ENCODE measurements at places on chromosomes 7 and 10. TPM values are rescaled to one million over a fixed set of nuclear protein-coding genes. Genes with fewer than 3 reads are reported as not detected.

FBXW4 gene
- total RNA-seq = 61.5 TPM

CALML3 gene
- not detected for total RNA-seq

DNA sequence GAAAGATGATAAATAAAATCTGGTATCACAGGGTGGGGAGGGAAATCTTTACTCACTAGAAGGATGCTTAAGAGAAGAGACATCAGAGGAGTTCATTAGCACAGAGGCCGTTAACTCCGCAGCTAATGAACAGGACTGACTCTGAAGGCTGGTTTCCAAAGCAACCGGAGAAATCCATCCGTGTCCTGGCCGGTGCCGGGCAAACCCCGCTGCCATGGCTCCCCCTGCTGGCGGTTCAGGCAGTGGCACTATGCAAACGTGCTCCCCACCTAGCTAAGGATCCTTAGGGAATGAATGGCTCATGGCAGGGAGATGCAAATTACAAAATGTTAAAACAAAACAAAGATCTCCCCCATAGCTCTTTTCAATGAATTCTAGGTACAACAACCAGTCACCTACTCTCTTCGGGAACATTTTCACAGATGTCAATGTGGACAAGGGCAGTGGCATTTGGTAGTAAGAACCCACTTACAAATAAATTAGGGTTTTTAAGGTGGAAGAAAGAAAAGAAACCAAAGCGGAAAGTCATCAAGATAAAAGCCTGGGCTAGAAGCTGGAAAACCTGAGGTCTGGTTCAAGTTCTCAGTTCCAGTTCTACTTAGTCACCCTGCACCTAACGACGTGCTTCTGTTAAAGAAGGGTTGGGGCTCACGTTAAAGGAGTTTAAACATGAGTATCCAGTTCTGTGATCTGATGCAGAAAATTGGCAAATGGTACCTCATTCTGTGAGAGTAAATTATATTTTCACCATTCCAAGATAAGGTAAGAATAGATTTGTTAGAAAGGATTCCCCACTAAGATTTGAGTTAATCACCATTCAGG is 138.2 kb downstream of the SVIL start:
- no peak for DNase-seq

DNA sequence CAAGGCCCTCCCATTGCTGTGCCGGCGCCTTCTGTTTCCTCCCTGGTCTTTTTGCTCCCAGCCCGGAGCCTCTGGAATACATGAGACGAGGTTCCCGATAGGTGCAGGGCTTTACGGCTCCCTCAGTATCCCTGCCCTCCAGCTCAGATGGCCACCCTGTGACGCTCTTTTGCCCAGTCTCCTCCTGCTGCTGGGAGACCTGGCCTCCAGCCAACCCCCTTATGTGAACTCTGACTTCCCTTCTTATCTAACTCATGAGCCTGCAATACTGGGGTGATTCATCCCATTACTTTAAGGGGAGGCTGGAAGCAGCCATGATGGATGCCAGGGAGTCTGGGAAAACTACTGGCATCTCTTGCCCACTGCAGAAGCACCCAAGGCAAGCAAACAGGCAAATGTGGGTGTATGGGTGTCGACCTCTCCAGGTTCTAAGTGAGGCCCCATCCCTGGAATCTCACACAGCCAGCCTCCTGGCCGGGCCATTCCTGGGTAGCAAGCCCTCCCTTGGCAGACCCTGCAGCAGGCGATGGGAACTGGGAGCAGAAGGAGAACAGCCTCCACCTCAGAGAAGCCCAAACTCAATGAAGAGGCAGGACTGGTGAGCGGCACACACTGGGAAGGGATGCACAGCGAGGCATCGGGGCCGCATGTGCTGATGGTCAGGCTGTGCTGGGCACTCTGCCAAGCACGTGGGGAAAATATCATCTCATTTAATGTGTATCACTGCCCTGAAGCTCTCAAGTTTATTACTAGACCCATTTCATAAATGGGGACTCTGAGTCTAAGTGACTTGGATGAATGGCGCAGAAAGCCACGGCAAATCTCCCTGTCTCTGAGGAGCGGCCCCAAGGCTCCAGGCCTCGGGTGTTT is 97.5 kb downstream of the FAM53B start:
- DNase-seq = no peak

DNA sequence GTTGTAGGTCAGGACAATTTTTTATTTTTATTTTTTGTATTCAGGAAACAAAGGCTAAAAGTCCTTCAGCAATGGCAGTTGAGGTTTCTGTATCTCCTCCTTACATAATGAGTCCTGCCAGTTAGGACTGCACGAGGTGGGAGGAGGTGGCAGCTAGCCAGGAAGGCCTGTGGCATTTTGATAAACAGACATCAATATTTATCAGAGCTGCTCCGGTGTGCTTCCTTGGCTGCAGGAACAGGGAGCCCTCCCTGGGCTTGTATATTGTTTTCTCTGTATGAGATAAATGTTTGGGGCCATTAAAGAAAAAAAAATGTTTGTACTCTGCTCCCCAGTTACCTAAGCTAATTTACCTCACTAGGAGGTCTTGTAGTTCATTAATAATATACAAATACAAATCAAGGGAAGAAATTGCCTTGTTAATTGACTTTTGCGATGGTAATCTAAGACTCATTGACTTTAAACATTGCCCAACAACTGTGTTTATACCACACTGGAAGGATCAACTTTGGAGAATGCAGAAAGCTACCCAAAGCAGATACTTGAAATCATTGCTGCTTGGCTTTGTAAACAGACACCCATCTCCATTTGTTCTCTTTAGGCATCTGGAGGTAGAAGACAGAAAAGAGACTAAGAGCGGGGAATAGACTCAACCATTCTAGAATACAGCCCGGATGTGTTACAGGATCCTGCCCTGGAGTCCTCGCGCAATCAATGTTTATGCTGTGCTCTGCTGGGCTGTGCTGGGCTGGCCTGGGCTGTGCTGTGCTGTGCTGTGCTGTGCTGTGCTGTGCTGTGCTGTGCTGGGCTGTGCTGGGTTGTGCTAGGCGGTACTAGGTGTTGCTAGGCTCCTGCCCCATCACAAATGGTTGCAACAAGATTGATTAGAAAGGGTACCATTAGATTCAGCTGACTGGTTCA is 36.5 kb upstream of the PDZD8 start:
- DNase-seq = no peak

DNA sequence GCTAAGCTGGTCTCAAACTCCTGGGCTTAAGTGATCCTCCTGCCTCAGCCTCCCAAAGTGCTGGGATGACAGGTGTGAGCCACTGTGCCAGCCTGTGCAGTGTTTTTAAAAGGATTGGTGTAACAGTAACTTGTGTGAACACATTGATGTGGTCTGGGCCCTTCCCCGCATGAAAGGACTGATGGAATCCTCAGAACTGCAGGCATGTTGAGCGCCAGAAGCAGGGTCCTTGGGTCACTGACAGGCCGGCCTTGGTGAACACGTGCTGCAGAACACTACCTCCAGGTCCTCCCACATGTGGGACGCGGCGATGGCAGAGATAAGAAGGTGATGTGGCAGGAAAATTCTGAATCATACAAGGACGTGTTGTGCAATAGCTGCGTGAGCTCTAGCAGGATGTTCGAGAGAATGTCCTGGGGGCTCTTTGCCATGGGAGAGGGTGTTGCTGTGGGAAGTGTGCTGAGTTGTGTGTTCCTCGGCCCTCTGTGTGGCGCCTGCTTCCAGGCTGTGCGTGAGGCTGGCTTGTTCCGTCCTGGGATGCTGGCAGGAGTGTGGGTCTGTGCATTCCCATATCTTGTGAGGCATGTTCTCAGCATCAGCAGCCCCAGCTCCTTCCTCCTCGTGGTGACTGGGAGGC is 68.2 kb downstream of the DNAJB6 start:
- peak; percentile 24 for DNase-seq

DNA sequence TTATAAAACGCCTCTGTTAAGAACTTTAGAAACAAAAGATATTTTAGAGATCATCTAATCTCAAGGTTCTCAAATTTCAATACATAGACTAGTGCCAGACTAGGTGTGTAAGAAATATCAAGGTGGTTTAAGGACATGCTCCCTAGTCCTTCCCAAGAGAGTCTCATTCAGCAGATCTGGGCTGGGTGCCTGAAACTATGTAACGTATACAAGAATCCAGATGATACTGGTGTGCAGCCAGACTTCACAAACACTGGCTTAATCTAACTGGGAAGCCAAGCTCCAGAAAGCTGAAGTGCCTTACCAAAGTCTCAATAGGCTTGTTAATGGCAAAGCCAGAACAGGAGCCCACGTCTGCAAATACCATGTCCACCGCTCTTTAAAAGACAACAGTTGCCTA is 105.0 kb upstream of the AMPH start:
- DNase-seq = no peak

DNA sequence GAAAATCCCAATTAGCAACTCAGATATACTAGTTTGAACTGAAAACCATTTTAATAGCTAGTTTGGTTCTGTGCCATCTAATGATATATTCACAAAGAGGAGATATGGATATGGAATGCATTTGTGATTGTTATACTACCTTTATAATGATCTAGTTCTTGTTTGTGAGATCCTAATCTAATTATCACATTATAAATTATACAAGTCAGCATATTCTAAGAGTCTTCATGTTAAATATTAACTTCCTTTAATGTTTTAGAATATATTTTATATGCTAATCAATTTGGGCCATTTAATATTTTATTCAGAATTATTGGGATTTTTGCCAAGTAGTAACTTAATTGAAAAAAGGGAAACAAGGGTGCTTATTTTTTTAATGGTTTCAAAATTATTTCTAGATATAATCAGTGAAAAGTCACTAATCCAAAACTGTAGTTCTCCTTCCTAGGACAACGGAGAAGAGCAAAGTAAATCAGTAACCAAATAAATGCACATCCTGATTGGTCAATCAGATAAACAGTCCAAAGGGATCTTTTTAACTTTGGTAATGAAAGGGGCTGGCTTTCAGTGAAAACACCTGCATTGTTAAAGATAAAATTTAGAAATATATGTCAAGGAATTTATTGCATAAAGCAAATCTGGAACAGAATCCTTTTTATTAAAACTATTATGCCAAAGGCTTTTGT is 173.9 kb upstream of the MEOX2 start:
- no peak for DNase-seq

- DNase-seq = no peak
Measured at GRCh38 chr7:64839910-64840309, 45.7 kb downstream of the ZNF138 start.

DNA sequence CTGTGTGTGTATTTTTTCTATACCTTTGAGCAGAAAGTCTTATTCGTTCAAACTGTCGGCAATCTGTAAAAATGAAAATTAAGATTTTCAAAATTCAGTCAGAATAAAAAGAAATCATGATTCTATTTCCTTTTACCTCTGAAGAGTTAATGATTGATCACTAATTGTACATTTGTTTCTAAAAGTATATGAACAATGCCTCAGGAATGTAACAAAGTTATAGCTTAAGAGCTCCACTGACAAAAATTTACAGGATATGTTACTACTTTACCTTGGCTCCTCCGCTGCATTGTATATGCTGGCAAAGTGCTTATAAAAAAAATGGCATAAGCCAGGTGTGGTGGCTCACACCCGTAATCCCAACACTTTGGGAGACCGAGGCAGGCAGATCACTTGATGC is 225.7 kb downstream of the VTI1A start:
- no peak for DNase-seq

- DNase-seq = no peak
Measured at GRCh38 chr10:6578795-6579182, 1.3 kb downstream of the PRKCQ start.

DNA sequence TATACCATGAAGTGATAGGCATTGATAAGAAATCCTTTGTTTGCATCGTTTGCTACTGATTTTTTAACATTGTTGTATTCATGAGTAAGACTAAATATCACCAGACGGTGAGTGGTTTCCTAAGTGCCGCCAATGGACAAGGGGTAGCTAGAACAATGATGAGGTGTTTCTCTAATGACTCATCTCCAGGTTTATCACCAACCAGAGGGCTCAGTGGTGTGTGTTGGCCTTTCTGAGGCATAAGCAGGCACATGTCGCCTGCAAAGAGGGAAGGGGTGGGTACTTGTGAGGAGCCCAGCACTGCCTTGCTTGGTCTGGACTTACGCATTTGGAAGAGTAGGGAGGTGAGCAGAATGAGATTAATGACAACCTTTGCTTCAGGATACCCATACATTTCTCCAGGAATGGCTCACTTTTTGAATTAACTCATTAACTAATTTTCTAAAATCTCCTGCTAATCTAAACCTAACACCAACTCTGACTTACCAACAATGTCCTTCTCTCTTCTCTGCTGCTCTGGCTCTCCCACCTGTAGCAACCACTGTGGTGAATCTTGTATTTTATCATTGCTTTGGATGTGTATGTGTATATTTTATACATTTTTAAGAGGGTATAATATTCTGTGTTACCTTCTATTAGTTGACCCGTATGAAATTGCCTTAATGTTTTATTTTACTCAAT is 722.6 kb downstream of the GRID1 start:
- peak; percentile 76 for DNase-seq

DNA sequence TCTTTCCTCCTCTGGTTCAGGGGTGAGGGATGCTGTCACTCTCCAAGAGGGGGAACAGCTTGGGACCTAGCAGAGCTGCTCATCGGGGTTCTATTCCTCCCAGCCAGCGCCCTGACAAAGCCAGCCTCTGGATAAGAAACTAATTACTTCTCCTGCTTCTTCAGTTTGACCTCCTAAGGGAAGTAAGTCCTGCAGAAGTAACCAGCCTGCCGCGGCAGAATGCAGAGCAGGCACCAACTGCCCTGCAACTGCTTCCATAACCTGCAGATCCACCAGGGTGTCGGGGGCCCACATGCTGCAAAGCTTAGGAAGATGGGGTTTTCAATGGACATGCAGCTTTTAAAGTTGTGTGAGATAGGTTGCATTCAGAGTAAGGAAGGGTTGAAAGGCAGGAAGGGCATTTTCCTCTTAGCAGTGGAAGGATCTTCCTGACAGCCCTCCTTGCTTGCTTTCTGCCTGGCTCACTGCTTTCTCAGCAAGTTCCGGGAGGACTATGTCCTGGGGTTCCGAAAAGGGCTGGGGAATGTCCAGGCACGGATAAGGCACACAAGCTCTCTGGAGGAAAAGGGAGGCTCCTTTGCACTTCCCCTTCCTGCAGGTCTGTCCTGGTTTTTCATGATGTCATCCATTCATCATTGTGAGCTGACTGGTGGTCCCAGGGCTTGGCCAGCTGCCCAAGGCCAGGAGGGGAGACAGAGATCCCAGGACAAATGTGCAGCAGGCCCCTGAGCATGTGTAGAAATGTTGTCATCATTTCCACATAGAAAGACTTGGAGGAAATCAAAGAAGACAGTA is 24.3 kb upstream of the CALU start:
- no peak for DNase-seq

DNA sequence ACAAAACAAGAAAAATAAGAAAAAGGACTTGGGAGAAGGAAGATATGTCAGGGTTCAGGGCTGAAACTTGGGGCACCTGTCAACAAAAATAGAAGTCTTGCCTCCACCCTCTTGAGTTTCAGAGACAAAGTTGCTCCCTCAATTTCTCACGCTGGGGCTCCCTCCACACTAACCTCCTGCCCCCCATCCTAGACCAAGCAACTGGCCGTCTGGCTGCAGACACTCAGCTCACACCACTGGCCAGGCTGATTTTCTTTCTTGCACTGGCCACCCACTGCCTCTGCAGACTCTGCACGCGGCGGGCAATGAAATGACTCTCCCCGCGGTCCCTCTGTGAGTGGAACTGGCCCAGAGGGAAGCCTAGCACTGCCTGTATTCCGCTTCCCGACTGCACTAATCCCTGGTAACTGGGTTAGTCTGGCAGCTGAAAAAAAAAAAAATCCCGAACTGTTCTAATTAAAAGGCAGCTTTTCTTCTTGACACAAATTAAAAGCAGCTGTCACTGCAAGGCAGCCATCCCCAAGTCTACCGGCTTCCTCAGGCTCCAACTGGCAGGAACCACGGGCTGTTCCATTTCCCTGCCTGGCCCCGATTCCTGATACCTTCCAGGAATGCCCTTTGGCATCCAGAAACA is 83.5 kb downstream of the SPDYE5 start:
- DNase-seq = no peak

- DNase-seq = no peak
Measured at GRCh38 chr7:133688483-133689239, 435.8 kb downstream of the EXOC4 start.
